ENCODE measurements at places on chromosomes 11 and 22.

DNA sequence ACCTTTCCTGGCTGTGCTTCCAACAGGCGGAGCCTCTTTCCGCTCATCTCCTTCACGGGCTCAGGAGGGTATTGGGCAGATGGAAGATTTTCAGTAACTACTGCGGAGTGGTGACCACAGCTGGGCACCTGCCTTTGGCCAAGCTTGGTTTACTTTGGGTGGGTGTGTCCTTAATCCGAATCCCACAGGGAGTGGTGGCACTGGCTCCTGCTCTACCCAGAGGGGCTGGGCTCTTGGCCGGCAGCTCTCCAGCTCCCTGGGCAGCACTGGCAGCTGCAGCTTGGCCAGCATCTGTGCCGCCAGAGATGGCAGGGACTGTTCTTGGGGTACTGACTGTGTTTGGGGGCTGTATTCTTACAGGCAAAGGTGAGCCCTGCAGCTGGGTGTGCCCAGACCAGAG is 29.8 kb downstream of the BID start:
- DNase-seq, result no peak

DNA sequence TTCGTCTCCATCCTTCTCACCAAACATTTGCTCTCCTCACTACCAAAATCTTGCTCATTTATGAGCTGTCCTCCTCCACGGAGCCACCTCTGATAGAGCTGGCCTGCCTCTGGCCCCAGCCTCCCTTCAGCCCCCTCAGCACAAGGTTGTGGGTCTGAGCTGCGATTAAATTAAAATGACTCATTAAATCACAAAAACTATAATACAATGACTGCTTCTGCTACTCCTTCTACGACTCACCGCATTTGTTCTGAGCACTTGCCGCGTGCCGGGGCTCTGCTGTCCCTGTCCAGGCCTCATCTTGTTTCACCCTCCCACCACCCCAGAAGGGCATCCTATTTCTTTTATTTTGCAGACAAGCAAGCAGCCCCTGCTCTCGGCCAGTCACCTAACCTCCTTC is 49.2 kb upstream of the TIMP3 start:
- DNase-seq, result no peak

- DNase-seq, result no peak
Observed at GRCh38 chr11:93477684-93478234, 65.4 kb downstream of the SMCO4 start.

DNA sequence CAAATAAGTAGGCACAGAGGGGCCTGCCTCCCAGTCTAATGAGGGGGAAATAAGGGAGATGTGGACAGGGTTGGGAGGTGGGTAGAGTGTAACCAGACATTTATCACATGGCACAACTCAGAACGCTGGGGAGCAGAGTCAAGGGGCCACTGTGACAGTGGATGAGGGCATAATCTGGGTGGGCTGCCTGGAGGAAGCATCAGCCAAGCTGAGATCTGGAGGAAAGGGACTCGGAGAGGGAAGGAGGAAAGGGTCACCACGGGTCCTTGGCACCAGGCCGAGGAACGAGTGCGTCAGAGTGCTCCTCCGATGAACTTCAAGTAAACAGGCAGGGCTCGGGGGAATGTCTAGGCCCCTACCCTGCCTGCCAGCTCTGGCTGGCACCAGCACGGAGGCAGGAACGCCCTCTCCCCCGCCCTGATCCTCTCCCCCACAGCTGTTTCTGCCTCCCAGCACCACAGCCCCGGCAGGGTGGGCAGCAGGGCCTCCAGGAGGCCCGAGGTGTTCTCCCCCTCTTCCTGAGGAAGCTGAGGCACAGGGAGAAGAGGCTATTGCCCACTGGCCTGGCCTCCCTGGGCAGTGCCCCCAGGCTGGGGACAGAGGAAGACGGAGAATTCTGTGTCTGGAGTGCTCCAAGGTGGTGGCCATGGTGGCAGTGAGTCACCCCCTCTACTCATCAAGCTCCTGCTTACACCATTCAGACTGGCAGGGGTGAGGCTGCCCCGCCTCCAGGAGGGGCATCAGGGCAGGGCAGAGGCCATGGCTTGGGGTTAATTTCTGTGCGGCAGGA is 4.2 kb downstream of the ALDH3B1 start:
- no peak for DNase-seq

- no peak for DNase-seq
Observed at GRCh38 chr22:48235744-48236143, 1473.3 kb downstream of the TBC1D22A start.

- DNase-seq, result no peak
Observed at GRCh38 chr11:64771861-64772260, 6.5 kb downstream of the SF1 start.

- DNase-seq, result no peak
Observed at GRCh38 chr22:28175730-28176492, 256.9 kb upstream of the PITPNB start.

DNA sequence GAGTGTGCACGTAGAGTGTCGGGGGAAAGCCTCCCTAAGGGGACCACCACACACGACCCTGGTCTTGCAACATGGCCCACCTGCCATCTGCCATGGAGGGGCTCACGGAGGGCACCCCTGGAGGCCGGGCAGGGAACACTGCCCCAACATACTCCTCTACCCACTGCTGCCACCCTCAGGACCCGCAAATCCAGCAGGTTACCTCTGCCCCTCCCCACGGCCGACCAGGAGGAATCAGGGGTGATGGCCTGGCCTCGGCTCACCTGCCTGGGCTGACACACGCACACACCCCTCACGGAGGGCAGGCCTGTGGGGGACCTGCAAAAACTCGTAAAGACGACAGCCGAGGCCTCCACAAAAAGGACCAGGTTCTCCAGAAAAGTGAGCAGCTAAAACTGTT is 30.2 kb downstream of the CHID1 start:
- no peak for DNase-seq

- no peak for DNase-seq
Observed at GRCh38 chr22:25109878-25110595, 89.6 kb upstream of the CRYBB3 start.

- no peak for DNase-seq
Observed at GRCh38 chr11:130882138-130882551, 34.1 kb downstream of the SNX19 start.

DNA sequence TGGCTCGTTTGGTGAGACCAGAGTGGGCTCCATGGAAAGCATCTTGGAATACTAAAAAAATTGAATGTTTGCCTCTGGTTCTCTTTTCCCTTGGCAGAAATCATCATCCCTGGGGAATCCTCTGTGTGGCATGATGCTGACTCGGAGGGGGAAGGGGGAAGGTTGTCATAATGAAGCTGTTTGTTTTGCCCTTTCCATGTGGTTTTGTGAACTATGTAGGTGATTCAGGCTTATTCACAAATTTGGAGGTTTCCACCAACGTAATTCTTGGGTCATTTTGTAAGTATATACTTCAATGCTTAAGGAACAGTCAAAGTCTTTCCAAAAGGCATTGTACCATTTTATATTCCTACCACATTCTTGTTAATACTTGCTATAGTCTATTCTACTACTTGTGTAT is 754.0 kb upstream of the FAT3 start:
- DNase-seq, result no peak

DNA sequence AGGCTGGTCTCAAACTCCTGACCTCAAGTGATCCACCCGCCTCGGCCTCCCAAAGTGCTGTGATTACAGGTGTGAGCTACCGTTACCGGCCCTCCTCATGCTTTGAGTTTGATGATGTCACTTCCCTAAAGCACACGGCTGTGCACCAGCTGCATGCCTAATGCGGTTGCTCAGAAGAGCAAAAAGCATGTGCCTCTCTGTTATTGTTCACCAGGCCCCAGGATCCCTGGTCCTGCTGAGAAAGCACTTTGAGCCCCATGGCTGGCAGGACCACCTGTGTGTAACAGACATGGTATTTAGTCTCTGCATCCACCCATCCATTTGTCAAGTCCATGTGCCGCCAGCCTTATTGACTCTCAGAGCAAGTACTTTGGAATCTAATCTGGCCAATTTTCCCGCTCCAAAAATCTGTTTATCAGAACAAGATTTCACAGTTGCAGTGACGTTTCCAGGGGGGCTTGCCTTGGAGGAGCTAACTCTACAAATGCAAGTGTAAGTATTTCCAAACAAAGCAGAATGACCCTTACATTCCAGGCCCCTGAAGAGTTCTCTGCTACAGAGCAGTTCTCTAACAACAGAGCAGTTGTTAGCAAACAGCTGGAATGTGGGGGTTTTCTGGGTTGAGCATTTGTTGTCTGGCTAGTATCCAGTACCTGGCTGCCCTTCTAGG is 89.4 kb downstream of the LDLRAD3 start:
- DNase-seq, result no peak

DNA sequence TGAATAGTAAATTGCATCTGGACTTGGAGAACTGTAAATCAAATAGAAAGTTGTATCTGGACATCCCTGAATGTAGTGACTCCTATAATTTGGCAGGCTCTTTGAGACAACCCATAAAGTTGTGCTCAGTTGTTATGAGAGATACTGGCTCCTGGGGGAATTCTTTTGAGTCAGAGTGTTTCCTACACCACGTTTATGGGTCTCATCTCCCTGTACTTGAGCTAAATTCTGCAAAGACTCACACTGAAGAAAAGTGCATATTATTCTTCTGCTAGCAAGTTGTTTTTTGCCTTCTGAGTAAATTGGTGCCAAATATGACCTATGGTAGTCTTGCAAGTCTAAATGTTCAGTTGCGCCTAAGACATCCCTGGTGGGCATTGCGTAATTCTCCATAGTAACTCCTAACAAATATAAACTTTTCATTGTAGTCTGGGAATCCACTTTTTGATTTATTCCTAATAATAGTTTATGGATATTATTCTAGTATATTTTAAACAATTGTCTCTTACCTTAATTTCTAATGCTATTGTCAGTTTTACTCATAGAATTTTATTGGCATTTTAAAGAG is 5.0 kb downstream of the ZNF215 start:
- no peak for DNase-seq

- no peak for DNase-seq
Observed at GRCh38 chr11:33214187-33214586, 43.0 kb upstream of the HIPK3 start.

DNA sequence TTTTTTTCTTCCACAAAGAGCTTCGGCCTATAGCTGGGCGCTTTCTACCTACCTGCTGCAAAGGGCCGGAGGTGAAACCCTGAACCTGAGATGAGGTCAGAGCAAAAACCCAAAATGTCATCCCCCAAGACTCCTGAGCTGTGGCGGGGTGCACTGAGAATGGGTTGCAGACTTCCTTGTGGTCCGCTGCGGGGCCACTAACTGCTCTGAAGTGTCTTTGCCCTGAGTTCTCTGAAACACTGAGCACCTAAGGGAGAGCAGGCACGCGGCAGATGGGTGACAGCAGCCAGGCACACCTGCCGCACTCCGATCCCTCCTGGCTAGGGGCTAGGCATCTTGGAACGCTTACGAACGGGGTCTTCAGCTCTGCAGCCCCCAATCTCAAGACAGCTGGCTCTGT is 29.3 kb downstream of the RASD2 start:
- DNase-seq, result no peak

DNA sequence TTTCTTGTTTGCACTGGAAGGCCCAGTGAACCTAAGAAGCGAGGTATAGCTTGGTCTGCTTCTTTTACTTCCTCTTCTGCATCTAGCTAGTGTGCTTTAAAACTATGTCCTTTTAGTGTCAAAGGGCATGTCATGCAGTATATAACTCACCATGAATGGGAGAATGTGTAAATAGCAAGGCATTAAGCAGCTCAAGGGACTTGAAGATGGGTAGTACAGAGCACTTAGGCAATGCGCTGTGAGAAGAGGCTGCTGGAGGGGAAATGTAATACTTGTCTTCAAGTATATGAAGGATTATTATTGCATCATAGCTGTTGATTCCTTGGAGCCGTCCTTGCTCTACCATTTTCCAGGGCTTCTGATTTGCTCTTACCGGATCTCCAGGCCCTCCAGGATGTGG is 7.6 kb downstream of the MAML2 start:
- DNase-seq, result no peak

All from KG1 (cell line).